Stimulated activated CD8-positive, alpha-beta memory T cell treated with anti-CD3 and anti-CD28 coated beads, Interleukin-4, amount 100 ng/mL, for 48 hours (primary cell): ENCODE measurements at places on chromosomes 7 and 10.

GRCh38 chr7:121546632-121547543, 150.8 kb upstream of the FAM3C start:
- DNase-seq: no peak

- no peak for DNase-seq
These were observed 2.7 kb downstream of the CAV1 start for GRCh38 chr7:116527521-116527920.

GRCh38 chr7:115070311-115070710, 148.4 kb downstream of the MDFIC start:
- no peak for DNase-seq

DNA sequence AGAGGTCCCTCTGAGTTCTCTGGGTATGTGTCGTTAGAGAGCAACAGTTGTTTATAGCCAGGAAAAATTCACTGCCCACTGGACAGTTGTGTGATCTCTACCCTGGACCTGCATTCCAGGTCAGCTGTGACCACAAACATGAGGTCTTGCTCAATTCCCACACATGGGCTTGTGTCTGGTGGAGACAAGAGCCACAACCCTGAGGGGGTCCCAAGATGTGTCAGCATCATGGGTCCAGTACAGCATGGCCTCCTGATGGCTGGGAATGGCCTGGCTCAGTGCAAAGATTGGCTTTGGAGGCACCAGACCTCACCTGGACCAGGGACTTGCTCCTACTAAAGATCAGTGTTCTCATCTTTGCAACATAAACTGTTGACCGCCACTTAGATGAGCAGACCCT, 751.6 kb downstream of the GRID1 start:
- no peak for DNase-seq

- no peak for DNase-seq
These were observed 4.6 kb upstream of the C10orf95 start for GRCh38 chr10:102455893-102456471.

- DNase-seq: no peak
These were observed 1.0 kb upstream of the GNA12 start for GRCh38 chr7:2845034-2845592.

DNA sequence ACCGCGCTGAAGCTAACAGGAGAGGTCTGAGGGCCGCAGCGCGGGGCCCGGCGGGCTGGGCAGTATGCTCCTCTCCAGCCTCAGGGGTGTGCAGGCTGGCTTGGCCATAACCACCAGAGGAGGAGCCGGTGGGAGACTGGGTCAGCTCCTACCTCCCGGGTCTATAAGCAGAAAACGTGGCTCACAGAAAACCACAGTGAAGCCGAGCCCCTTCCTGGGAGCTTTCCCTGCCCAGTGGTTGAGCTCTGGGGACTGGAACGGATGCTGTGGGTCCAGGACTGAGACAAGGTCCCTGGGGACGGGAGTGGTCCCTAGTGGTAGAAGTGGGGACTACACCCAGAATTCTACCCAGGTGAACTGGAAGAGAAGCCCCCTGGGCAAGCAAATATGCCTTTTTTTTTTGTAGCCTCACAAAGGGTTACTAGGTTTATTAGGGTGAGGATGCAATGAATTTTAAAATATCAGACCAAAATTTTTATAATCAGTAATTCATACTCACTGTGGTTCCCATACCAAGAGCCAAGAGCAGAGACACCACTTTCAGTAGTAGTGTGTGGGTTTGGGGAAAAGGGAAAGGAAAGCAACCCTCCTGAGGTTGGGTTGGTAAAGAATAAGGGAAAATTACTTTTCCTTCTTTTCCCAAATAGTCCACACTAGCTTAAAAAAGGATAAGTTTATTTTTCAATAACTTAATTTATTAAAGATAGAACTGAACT, 67.9 kb upstream of the PRKCQ start:
- DNase-seq: peak; percentile 85

- DNase-seq: peak; percentile 78
These were observed 27.1 kb downstream of the ATXN7L1 start for GRCh38 chr7:105849122-105849855.

DNA sequence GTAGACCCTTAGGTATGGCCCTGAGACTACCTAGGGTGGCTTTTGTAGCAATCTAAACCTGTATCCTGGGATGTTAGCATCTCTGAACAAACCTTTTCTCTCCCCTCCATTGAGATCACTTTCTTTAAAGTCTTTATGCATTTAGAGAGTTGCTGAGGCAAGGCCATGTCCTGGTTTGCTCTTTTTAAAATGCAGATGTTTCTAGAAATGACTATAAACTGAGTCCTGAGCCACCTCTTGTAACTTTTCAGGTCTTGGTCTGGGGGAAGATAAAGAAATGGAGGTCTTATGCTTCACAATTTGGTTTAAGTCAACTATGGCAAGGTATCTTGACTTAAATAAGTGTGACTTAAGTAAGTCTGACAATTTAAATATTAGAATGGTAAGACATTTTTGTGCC, 78.0 kb downstream of the AUTS2 start:
- no peak for DNase-seq

- DNase-seq: no peak
These were observed 88.2 kb upstream of the AUTS2 start for GRCh38 chr7:69510114-69510513.

DNA sequence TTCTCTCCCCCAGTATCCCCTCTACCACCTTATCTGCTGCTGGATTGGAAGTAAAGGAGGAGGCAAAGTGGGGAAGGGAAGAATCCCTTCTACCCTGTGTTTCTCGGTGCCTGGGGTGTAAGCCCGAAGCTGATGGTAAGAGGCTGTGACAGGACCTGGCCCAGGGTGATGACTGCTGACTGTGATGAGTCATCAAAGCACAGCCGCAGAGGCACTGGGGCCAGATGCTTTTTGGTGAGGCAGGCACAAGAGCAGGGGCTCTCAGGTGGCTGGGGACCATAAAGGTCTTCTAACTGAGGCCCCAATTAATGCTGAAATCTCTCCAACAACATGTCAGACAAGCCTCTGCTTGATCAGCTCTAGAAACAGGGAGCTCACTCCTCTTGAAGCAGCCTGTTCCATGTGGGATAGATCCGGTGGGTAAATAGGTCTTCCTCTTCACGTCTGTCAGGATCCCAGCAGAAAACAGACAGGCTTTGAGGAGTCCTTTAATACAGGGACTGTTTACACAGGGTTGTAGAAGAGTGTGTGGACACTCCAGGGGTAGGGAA, 86.1 kb upstream of the PCBD1 start:
- DNase-seq: peak; percentile 29

- no peak for DNase-seq
These were observed 21.0 kb downstream of the ZCCHC24 start for GRCh38 chr10:79424221-79425073.

DNA sequence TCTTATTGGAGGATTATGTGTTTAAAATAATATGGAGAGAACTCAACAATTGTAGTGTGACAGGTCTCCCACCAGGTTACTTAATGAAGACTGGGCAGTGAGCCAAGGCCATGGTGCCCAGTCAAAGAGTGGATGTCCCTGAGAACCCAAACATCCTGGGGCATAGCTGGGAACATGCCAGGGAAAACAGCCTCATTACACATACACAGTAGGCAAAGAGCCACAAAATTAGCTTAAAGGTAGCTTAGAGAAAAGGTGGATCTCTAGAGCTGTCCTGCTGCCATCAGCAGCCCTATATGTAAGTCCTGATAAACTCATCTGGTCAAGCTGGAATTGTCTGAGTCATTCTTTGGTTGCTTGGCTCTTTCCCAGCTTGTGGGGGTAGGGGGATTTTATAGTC, 287.8 kb downstream of the PHF14 start:
- no peak for DNase-seq

DNA sequence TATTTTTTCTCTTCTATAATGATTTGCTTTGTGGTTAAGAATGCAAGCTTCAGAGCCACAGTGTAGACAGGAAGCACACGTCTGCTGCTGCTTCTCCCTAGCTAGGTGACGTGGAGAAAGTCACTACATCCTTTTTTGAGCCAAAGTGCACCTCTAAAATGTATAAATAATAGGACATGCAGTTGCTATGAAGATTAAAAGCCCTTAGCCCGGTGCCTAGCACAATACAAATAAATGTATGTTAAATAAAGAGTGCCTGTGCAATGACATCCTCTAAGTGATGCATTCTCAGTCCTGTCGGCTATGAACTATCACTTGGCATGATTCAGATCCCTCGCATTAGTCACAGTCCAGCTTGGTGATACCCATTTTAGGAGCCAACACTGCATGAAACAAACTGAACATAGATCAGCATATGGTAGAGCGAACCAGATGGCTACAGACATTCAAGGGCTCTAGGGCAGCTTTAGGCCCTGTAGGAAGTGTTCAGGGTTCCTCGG, 4.8 kb upstream of the TRDMT1 start:
- no peak for DNase-seq

GRCh38 chr7:89607792-89608191, 546.5 kb upstream of the STEAP1 start:
- no peak for DNase-seq

- peak; percentile 45 for DNase-seq
These were observed at the start of gene AKR1B15 for GRCh38 chr7:134548877-134549276. Gene AKR1B15, plus strand, starts transcription at chr7:134549110. Its CDS starts 15,510 bp downstream, at chr7:134564620.

GRCh38 chr7:157567666-157568065, 230.9 kb downstream of the DNAJB6 start:
- DNase-seq: no peak

DNA sequence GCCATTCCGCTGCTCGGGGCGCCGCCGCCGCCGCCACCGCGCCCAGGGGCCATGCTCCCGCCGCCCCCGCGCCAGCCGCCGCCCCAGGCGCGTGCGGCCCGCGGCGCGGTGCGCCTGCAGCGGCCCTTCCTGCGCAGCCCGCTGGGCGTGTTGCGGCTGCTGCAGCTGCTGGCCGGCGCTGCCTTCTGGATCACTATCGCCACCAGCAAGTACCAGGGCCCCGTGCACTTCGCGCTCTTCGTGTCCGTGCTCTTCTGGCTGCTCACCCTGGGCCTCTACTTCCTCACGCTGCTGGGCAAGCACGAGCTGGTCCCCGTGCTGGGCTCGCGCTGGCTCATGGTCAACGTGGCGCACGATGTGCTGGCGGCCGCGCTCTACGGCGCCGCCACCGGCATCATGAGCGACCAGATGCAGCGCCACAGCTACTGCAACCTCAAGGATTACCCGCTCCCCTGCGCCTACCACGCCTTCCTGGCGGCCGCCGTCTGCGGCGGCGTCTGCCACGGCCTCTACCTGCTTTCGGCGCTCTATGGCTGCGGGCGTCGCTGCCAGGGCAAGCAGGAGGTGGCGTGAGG, 383 bp downstream of the MARVELD1 start:
- DNase-seq: peak; percentile 64

DNA sequence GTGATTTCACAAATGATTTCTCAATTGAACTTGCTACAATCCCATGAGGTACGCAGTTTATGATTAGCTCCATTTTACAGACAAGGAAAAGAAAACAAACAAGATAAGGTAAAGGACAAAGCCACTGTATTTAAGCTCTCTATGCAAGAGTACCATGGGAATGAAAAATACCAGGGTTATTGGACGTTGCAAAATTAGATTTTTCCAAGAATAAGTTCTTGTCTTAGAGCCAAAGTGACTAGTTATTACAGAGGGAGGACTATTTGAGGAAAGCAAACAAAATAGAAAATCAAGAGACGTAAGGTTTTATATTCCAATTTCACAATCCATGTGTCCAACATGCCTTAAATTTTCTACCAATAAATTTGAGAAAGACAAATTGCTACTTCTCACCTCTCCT, 97.9 kb upstream of the PTN start:
- no peak for DNase-seq

GRCh38 chr10:114316744-114317143, 77.7 kb downstream of the VWA2 start:
- DNase-seq: no peak

- DNase-seq: no peak
These were observed 30.2 kb upstream of the ABCB4 start for GRCh38 chr7:87505557-87506245.

DNA sequence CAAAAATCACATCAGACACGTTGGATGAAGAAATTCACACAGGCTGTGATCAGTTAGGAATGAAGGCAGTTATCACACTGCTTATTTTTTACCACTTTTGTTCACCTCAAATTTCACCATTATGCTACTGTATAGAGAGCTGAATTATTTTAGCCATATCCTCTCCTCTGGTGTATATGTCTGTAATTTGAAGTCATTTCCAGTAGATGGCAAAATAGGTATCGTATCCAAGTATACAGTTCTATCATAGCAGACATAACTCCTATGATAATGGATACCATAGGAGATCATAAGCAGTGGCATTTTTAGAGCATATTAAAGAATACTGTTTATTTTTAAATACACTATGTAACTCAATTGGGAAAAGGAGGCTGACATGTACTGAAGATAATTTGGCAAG, 909.7 kb downstream of the DNAJB9 start:
- no peak for DNase-seq

DNA sequence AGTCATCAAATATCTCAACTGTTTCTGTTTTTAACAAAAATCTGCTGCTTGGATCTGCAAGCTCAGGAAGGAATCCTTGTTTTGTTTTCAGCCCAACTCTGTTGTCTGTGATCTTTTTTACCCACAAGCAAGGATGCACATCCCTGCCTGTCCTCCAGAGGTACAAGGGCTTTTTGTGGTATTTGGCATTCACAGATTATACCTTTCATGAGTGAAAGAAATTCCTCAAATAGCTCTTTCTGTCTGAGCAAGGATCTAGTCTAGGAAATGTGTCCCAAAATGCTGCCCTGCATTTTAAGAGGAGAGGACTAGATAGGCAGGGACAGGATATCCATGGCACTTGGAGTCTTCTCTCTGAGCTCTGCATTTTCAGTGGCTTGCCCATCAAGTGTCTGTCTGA, 151.8 kb downstream of the BMPER start:
- DNase-seq: no peak
